Fibroblast of the aortic adventitia (primary cell): ENCODE measurements at places on chromosomes 1 and 21.

GRCh38 chr21:45282283-45283034 lies 5.2 kb downstream of the POFUT2 start:
- no peak for DNase-seq

- DNase-seq = peak; percentile 63
Observed at GRCh38 chr1:203117611-203118575, 9.6 kb upstream of the ADORA1 start.

GRCh38 chr1:181151378-181152326 lies 63.2 kb downstream of the IER5 start:
- no peak for DNase-seq

GRCh38 chr21:32726839-32727686 lies 750 bp downstream of the SYNJ1 start:
- DNase-seq = peak; percentile 32

DNA sequence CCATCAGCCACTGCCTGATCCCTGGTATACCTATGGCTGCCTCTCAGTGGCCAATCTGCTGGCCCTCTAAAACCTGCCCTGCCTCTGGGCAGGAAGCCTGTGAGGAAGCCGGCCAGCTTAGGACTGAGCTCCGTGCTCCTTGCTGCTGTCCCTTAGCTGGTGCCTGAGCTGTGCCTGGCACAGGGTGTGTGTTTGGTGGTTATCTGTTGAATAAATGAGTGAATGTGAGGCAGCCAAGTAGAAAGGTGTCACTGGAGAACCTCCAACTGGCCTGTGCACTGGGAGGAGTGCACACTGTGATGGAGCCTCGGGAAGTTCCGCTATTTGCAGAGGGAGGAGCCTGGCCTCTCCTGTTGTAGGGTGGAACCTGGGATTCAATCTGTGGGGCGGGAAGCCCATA lies 63.4 kb upstream of the STUM start:
- no peak for DNase-seq

GRCh38 chr1:51309291-51309690 lies 21.1 kb downstream of the TTC39A start:
- DNase-seq = no peak

DNA sequence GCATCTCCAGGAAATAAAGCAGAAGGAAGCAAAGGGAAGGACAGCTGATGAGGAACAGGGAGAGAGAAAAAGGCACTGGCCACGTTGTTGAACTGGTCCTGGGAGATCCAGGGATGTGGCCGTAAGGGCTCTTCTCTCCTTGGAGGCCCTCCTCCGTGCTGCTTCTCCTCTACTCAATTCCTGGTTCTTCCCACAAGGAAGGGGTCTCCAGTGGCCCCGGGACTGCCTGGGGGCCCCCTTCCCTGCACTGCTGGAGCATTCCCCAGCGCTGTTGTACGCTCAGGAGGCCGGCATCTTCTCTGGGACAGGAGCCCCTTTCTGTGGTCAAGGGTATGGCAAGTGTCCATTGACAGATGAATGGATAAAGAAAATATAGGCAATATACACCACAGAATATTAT lies 88.5 kb upstream of the TLR5 start:
- no peak for DNase-seq

DNA sequence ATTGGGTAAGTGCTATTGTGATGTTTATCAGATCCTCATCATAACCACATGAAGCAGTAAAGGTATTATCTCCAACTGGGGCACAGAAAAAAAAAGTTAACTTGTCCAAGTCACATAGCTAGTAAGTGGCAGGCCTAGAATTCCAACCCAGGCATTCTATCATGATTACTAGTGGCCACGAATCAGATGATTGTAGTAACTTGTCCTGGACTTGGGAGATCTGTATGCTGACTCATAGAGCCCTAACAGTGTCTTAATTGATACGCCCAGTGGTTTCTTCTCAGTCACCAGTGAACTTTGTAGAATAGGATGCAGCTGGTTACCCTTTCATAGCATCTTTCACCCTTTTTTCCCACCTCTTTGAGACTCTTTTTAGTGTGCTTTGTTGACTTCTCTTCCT lies 91.1 kb upstream of the UBE2U start:
- peak; percentile 77 for DNase-seq

DNA sequence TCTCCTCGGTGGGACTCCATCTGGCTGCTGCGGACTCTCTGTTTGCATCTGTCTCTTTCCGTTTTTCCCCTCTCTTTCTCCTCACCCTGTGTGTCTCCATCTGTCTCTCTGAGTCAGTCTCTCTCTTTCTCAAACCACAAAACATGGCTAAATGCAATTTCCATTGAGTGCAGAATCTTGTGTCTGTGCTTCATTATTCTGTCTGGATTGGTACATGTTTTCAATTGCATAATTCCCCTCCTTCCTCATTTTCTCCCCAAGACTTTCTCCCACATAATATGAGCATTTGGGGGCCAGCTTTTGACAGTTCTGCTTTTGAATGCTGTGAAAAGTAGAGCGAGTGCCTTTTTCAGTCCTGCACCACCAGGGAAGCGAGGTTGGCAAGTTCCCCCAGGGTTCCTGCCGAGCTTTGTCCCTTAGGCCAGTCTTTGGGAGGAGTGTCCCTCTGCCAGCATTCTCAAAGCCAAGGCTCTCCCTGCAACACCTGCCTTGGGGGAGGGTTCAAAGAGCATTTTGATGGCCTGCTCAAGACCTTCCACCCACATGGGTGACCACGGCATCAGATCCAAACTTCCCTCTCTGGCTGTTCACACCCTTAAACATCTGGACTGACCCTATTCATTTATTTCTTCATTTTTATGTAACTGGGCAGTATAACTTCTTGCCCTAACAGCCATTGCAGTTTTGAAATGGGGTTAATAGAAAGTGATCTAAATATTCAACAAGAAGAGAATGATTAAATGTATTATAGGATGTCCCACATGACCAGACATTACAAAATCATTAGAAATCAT lies 32.8 kb upstream of the SCMH1 start:
- no peak for DNase-seq

GRCh38 chr1:72006092-72006491 lies 276.2 kb downstream of the NEGR1 start:
- DNase-seq = no peak

DNA sequence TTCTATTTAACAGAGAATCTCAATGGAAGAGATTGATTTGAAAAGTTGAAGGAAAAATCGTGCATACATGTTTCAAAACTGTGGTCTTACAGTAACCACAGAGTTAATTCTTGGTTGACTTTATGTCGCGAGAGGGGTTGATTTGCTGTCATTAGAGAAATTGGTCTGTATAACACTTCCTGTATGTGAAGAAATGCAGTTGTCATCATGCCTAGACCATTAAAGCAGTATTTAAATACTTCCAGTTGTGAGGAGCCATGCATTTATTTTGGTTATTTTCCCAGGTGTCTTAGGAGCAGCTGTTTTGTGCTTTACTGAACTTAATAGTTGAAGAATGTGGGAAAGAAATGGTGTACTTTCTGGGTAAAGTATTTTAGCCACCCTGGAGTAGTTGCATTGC lies 76.2 kb downstream of the NFIA start:
- no peak for DNase-seq

DNA sequence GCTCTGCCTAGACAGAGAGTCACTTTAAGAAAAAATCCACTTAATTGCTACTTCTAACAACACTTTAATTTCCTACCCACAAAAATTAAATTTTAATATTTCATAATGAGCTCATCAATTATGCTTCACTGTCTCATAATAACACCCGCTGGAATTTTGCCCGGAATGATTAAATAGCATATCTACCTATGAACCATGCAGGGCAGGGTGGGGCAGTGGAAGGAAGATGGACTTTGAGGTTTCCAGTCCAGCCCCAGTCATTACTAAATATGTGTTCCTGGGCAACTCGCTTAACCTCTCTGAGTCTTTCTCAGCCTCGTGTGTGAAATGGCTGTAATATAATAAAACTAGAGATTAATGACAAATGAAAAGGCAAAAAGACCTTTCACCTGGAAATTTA lies 32.8 kb upstream of the SLC45A1 start:
- DNase-seq = no peak

DNA sequence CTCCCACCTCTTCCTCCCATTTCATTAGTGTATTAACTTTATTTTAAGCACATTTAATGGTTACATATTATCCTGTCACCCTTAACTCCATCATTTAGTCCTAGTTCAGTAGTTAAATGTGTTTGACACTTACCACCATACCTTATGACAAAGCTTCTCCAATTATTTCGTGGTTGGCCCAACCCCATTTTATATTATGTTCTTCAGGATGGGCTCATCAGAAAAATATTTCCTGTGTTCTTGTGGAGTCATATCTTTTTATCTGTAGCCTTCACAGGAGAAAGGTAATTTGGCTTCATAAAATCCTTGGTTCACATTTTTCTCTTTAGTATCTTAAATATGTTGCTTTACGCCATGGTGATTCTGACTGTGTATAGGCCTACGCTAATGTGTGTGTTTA lies 142.3 kb upstream of the COL6A1 start:
- no peak for DNase-seq

DNA sequence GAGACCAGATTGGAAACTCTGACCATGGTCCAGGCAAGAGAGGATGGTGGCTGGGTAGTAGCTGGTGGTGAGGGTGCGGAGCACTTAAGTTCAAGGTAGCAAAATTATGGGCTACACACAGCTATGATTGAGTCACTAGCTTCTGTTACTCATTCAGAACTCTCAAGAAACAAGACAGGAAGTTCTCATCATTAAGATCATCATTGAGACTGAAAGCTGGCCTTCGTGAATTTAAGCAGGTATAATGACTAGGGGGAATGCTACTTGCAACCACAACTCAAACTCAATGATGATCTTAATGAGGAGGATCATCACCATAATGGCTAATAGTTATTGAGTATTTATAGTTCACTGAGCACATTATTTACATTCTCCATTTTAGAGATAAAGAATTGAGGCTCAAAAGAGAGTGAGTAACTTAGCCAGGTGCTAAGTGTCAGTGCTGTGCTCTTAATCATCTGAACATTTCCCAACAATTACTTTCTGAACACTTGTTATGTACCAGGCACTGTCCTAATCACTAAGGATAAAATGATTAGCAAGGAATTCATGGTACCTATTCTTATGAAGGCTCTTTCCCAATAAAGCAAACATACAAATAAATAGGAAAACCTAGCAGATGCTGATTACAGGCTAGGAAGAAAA lies 286.3 kb upstream of the C1orf105 start:
- DNase-seq = no peak

DNA sequence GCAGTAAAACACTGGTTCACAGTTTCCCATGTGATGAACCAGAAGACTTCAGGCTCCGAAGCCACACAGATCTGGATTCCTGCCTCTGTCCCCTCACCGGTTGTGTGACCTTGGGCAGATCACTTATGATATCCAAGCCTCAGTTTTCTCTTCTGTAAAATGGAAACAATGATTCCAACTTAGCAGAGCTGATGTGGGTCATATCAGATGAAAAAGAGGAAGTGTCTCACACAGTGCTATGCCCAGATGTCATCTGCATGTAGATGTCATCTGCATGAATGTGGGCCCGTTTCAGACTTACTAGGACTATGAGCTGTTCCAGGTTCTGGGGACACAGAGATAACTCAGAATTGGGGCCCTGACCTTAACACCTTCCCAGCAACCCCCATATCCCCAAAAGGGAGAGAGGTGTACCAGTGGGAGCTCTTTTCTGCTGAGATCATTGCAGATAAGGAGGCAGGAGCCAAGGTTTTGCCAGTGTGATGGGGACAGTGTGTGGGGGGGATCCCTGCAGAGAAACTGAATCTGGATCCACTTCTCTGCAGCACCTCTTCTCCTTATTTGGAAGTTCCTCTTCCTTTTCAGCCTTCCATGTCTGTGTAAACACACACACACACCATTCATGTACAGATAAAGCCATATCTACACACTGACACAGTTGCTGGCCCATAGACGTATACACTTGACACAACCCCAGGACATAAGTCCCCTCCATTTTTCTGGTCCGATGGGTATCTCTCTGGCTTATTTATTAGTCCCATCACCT lies 5.0 kb upstream of the ADGRB2 start:
- DNase-seq = no peak

DNA sequence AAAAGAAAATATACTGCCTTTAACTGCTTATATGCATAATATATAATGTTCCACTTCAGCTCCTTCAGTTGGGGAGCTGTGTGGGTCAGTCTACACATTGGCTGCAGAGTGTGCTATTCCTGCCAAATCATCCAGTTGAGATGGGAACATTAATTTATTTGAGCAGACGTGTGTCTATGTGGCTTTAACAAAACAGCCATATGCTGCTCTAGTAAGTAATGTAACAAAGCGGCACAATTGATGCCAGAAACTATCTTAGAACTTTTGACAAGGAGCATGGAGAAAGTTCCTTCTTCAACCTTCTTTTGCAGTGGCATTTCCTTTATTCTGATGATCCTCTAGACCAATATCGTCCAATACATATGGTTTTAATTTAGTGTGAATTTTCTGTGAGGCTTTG lies 285.9 kb upstream of the C1orf87 start:
- no peak for DNase-seq
